ENCODE measurements at places on chromosomes 1 and 21.

DNA sequence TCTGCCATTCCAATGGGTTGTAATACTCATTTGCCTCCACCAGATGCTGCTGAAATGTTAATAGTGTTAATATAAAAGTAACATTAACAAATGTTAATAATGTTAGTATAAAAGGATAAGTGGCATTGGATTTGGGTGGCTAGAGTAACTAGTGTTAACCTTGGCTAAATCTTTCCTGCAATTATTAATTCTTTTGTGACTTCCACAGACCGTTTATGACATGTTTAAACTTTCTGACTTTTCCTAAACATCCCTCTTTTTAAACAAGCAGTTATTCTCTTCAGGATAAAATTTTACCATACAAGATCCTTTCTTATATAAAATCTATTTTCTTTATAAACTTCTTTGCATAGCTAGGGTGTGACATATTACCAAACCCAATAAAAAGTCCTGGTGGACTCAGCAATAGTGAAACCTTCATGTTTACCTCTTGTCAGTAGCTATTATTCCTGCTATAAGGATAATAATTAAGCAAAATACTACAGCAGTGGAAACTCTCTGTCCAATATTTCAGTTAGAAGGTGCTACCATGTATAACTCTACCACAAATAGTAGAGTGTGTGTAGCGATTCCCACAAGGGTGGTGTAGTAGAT is 41.5 kb downstream of the CCDC30 start:
- DNase-seq = no peak

DNA sequence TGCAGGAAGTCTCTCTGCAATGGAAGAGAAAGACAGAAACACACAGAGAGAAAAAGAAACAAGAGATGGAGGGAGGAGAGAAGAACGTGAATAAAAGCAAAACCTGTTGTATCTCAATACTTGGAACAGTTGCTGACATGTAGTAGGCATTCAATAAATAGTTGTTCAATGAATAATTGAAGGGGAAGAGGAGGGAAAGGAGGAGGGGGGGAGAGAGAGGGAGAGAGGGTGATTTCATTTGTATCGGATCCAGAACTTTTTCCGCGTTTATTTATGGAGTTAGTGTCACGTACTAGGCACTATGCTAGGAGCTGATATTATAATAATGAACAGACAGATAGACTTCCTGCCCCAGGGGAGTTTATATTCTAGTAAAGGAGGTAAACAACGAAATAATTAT is 144.1 kb downstream of the OMA1 start:
- no peak for DNase-seq

DNA sequence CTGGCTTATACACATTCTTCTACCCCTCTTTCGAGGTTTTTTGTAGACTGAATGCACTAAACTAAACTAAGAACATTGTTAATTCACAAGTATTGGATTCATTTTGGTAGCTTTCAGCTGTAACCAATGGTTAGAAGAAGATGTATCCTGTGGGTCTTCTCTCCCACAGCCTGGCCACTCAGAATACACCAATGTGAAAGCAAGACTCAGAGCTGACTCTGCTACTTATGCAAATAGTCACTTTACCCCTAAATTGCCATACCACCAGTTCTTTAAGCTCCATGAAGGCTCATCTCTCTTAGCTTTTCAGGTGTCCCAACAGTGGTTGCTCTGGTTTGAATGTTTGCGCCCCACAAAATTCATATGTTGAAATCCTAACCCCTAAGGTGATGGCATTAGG is 60.1 kb downstream of the RGS13 start:
- no peak for DNase-seq

GRCh38 chr1:248824301-248824700 is 1.4 kb downstream of the SH3BP5L start:
- no peak for DNase-seq

- DNase-seq = no peak
These were observed 47.6 kb downstream of the ADARB1 start for GRCh38 chr21:45122030-45122429.

DNA sequence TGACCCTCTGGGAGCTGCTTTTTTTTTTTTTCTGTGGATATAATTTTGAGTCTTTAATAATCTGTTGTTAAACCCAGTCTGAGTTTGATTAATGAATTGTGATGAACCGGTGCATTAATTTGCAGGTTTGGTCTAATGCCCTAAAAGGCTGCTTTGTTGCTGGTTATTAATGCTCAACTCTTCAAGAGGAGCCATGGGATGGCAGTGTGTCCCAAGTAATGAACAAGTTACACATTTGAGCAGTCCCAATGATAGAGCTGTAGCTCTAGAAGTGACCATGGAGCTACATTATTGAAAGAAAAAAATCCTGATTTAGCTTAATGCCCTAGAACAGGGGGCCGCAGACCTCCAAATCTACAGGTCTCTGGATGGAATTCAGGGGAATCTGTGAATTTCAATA is 53.1 kb downstream of the RWDD3 start:
- no peak for DNase-seq

- no peak for DNase-seq
These were observed 16.3 kb downstream of the IER5 start for GRCh38 chr1:181104790-181105133.

DNA sequence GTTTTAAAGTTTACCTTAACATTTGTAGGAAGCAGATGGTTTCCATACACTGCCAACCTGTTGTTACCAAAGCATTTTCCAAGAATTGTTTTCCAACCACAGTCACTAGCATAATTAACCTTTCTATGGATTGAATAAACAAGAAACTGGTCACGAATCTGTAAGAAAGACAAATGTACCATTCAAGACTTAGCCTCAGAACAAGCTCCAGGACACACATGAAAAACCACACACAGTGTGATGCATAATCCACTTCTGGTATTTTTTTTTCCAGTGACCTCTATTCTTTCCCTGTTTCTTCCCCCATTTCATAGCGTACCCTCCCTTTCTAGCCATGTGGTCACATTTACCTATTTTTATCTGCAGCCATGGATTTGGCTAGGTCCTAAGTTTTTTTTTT is 29.6 kb upstream of the C1orf87 start:
- DNase-seq = no peak

DNA sequence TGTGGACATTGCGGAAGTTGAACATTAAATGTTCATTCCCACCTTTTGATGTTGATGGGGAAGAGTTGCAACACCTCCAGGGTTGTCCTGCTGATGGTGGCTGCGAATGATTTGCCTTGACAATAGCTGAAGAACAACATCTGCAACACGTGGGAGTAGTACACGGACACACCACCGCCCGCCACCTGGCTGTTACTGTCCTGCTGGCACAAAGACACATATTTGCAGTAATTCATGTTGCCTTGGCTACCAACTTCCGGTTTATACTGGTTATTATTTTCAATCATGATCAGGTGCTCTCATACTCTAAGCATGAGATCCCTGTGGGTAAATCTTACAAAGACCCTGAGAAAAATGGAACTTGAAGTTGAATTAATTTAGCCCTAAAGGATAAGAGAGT is 55.2 kb downstream of the UBR4 start:
- DNase-seq = no peak

DNA sequence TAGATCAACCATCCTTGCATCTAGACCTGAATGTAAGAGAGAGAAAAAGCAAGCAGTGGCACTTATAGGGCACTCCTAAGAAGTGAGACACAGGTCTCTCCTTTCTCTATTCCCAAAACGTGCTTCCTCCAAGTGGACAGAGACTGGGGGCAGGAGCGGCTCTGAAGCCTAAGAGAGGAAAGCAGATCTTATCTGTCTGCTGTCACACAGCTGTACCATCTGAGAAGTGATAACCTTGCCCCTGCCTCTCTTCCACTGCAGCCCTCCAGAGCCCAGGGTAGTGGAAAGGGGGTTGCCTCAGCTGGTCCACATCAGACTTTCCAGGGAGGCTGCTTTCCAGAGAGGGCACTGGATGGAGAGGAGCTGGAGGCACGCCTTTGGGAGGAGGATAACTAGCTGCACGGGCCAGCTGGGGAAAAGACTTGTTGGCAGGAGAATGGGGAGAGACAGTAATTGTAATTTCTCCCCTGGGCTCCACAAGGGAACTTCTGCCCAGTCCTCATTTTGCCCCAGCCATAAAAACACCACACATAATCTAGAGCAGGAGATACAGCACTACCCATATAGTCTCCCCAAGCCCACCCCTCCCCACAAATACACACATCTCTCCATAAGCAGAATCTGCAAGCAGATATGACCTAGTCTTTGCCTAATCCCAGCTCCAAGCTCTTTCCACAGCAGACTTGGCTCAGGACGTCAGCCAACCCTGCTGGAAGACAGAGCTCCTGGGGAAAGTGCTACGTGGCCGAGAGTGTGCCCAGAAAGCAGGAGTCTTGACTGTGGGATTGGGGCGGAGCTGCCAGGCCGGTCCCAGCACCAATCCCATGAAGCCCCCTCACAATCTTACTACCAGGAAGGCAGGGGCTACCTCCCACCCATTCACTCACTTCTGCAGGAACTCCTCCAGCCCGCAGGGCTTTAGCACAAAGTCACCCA is 31.2 kb downstream of the PIK3C2B start:
- DNase-seq = no peak

DNA sequence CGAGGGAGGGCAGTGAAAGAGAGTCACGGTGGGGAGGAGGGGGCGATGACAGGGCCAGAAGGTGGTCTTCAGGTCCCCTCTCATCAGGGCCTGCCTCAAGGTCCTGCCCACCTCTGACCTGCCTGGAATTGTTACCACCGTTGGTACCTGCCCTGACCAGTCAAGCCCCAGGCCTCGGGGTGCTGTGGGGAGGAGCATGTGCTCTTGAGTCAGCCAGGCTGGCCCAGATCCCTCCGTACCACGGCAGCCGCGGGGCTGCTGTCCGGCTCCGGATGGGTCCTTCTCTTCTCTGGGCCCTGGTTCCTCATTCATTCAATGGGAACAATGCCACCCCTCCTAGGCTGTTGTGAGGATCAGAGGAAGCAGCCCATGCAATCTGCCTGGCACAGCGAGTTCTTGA is 22.0 kb downstream of the SERINC2 start:
- no peak for DNase-seq

- DNase-seq = no peak
These were observed 1.1 kb downstream of the PBX1 start for GRCh38 chr1:164560121-164560541.

- no peak for DNase-seq
These were observed 3.6 kb upstream of the NPPA start for GRCh38 chr1:11851180-11851579.

DNA sequence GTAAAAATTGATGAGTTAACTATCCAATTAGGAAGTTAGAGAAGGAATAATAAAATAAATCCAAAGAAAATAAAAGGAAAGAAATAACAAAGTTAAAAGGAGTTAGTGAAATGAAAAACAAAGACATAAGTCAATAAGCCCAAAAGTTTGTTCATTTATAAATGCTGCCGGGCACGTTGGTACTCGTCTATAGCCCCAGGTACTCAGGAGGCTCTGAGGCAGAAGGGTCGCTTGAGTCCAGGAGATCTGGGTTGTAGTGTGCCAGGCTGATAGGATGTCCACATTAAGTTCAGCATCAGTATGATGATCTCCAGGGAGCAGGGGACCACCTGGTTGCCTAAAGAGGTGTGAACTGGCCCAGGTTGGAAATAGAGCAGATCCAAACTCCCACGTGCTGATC is 35.5 kb upstream of the VANGL1 start:
- DNase-seq = no peak

GRCh38 chr1:55311057-55311641 is 96.0 kb upstream of the USP24 start:
- DNase-seq = no peak

- DNase-seq = no peak
These were observed 83.1 kb downstream of the WLS start for GRCh38 chr1:68149110-68149798.

DNA sequence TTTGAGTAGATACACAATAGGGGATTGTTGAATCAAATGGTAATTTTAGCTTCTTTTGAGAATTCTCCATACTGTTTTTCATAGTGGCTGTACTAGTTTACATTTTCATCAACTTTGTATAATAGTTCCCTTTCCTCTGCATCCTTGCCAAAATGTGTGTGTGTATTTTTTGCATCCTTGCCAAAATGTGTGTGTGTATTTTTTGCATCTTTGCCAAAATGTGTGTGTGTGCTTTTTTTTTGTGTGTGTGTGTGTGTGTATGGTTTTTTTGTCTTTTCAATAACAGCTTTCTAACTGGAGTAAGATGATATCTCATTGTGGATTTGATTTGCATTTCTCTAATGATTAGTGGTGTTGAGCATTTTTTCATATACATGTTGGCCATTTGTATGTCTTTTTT is 105.4 kb downstream of the ATP6V1G3 start:
- DNase-seq = no peak

GRCh38 chr1:226597616-226598454 is 49.3 kb downstream of the STUM start:
- no peak for DNase-seq

DNA sequence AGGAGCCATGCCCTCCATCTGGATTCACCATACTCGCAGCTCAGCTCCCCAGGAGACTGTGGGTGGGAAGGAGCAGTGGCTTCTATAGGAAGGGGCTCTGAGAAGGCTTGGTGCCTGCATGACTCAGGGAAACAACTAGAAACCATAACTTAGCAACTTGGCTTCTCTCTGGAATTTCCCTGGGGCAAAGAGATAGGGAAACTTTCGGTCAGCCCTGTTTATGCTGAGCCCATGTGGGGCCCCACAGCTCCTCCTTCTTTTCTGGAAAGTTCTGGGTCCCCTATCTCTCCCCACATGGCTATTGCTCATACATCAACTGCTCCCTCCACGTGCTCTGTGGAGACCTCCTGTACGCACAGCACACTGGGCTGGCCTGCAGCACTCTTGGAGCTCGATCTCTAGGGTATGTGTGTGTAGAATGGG is 39.3 kb downstream of the PLEKHA6 start:
- DNase-seq = no peak

DNA sequence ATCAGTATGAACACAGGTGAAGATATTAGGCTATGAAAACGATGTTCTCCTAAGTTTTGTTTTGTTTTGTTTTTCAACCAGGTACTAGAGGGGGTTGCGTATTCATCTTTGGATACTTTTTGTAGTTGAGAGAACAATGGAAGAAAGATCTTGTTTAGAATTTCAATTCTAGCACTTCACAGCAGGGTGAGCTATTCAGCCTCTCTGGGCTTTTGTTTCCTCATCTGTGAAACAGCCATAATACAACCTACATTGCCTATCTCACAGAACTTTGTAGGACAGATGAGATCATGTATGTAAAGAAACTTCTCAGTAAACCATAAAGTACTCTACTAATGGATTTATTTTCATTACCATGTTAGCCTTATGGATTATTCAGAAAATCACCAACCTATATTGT is 199.5 kb downstream of the GPATCH2 start:
- DNase-seq = no peak

All from keratinocyte (primary cell).